ENCODE measurements at places on chromosomes 2 and 18.

DNA sequence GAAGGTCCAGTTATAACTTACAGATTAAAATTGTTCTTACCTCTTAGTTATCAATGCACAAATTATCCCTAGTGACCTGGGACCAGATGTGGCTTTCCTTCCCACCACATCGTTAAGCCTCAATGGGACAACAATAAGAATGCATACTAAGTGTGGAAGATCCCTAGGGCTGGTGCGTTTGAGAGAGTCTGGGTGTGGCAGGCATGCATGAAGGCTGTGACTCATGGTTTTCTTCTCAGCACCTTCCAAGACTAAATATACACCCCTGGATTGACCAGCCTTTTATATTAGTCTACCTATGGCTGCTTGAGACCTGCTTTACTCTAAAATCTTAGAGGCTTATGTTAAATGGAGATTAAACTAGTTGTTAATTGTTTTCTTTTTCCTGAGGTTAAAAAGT is 261.7 kb upstream of the SLC14A2 start:
- no peak for DNase-seq

DNA sequence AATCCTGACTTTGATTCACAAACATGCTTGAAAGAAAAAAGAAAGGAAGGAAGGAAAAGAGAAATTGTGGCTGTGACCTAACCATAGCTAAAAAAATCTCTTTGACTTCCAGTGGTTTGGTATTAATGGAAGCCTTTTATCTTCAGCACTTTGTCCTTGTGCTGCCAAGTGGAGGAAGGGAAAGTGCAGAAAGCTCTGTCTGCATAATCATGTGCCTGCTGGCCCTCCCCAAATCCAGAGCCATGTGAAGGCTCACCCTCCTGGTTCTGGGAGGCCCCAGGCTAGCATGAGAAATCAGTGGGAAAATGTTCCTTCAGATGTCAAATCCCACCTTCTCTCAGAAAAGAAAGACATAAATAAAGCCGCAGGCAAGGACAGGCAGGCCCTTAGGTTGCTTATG is 48.3 kb upstream of the BMPR2 start:
- DNase-seq = no peak

DNA sequence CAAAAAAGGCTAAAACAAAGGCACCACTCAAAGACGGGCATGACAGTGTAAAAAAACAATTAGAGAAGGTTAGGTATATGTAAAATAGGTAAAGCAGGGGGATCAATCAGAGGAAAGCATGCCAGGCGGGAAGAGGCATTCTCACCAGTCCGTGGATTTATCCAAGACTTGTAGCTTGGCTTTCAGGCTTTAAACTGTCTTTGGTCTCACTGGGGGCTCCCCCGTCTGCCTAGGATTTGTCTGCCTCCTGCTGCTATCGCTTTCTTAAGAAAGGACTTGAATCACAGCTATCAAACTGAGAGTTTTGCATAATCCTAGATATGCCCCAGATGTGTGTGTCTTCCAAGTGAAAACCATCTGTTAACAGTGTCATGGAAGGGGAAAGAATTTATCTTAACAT is 11.1 kb upstream of the GORASP2 start:
- DNase-seq = no peak

GRCh38 chr2:71531522-71532047 is 78.2 kb downstream of the DYSF start:
- DNase-seq = no peak

GRCh38 chr2:237262838-237263771 is 150.9 kb downstream of the COL6A3 start:
- DNase-seq = peak; percentile 56

- DNase-seq = no peak
Observed at GRCh38 chr18:56812674-56813073, 161.5 kb downstream of the WDR7 start.

GRCh38 chr2:222526480-222527277 is 102.3 kb downstream of the SGPP2 start:
- no peak for DNase-seq

DNA sequence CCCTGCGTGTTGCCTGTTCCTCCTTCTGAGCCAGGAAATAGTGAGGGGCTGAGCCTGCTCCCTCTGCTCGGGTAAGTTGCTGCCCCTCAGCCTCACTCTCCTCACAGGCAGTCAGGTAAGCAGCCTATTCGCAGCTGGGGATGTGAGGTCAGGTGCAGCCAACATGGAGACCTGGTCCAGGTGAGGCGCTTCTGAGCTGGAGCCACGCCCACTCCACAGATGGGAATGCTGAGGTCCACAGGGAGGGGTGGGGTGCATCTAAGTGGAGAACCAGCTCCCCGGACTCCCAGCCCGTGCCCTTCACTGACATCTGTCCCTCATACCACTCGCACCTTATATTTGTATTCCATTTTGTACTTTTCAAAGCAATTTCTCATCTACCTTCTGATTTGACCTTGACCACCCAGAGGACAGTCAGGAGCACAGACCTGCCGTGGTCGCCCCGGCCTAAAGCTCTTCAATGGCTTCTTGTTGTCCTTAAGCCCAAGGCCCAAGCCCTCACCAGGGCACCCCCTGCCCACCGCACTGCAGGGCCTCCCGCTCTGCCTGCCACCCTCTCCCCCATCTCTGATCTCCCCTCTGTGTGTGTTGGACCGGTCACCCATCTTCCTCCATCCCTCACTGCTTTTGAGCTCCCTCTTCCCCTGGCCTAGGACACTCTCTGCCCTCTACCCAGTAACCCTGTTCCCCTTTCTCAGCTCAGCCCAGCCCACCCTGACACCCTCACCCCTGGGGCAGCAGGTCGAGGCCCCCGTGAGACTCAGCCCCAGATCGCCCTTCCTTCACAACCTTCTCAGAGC is 49.2 kb upstream of the TAF1B start:
- no peak for DNase-seq

GRCh38 chr2:113698892-113699447 is 57.5 kb downstream of the SLC35F5 start:
- DNase-seq = no peak

DNA sequence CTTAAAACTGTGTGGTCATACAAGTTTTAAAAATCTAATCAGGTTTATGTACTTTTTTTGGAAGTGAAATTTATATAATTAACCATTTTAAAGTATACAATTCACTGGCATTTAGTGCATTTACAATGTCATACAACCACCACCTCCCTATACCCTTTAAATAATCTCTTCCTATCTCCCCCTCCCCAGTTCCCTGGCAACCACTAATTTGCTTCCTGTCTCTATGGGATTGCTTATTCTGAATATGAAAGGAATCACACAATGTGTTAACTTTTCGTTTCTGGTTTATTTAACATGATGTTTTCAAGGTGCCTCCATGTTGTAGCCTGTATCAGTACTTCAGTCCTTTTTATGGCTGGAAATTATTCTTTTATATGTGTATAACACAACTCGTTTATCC is 19.4 kb downstream of the CHMP3 start:
- DNase-seq = no peak

DNA sequence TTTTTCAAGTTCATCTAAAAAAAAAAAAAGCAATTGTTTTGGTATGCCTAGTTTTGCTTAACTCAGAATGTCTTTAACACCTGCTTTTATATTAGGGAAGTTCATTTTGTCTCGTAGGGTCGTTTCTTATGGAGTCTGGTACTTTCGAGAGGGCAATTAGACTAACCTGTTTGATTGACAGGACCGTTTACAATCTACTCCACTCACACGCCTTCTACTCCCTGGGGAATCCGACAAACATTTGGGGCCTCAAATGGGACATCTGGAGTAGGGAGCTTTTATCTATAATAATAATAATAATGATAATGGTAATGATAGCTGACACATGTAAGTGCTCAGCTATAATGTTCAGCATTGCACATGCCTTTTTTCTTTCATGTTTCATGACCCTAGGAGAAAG is 261.6 kb upstream of the RASGRP3 start:
- no peak for DNase-seq

DNA sequence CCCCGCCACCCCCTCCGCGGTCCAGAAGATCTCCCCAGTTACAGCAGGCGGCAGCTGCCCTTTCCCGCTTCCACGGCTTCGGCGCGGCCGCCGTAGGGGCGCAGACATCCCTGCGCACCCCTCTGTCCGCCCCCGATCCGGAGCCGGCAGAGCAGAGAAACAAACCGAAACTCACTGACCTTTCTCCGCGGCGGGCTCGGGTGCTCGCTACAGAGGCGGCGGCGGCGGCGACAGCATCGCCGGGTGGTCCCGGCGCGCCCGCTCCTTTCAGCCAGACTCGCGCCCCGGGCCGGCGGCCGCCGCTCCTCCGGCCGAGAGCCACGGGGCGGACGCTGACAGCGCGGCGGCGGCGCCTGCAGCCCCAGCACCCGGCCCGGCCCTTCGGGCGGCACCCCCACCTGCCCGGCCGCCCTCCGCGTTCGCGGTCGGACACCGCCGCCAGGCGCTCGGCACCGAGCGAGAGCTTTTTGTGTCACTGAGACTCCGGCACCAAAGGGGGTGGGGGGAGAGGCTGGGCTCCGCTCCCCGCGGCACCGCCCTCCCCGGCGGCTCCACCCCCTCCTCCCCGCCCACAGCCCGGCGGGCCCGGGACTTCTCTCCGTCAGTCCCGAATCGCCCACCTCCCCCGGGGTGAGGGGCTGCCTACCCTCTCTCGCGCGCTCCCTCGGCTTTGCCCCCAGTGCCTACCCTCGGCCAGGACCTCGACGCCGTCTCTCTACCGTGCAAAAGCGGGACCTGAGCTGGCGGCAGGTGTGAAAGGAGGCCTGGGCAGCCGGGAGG is 1.4 kb upstream of the RNF152 start:
- DNase-seq = peak; percentile 51

- peak; percentile 67 for DNase-seq
Observed at GRCh38 chr2:125405816-125406215, 1250.1 kb upstream of the GYPC start.

GRCh38 chr2:216084547-216084946 is 2.8 kb downstream of the TMEM169 start:
- no peak for DNase-seq

- DNase-seq = no peak
Observed at GRCh38 chr2:10987861-10988260, 76.1 kb downstream of the KCNF1 start.

DNA sequence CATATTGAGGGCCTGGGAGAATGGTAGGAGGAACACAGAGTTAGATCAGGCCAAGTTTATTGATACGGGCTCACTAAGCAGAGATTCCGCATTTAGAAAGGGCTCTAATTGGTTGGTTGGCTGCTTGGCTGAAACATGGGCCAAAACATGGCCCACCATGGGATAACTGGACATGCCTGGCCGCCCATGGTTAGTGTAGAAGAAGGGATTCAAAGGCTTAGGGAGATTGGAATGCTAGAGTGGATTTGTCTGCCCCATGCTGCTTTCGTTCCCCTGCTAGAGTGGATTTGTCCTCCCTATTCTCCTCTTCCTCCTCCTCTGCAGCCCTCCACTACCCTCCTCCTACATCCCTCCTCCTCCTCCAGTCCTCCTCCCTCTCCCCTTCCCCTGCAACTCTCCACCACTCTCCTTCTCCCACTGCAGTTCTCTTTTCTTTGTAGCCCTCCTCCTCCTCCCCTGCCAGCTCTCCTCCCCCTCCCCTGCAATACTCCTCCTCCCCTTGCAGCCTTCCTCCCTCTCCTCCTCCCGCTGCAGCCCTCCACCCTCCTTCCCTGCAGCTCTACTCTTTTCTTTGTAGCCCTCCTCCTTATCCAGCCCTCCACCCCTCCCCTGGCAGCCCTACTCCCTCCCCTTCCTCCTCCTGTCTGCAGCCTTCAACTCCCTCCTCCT is 17.2 kb downstream of the BOK start:
- no peak for DNase-seq

- no peak for DNase-seq
Observed at GRCh38 chr18:58168221-58168620, 124.2 kb downstream of the NEDD4L start.

DNA sequence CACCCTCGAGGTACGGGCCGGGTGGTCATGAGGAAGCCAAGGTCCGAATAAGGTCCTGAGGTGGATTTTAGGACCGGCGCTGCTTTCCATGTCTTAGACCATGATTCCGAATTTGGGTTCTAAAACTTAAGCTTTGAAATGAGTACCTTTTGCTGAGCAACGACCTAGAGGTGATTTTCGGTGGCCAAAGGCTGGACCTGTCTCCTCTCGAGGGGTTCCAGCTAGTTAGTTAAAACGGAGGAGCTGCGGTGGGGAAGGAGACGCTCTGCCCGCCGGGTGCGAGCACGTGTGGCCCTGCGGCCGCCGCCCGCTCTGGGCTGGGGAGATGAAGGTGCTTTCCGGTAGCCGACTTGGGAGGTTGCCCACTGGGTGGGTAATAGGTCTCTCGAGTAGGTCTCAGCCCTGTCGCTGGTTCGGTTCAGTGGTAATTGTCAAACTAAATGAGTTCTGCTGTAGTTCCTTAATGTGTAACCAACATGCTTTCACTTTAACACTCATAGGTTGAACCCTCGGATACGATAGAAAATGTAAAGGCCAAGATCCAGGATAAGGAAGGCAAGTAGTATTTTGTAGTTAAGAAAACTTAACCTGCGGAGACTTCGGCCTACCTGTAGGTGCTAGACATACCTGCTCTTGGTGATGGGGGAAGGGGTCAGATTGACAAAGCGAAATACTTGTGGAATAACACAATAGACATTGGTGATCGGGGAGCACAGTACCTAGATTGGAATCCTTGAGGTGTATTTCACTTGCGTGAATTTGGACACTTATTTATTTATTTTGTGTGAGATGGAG is 572 bp downstream of the RPS27A start:
- peak; percentile 18 for DNase-seq

DNA sequence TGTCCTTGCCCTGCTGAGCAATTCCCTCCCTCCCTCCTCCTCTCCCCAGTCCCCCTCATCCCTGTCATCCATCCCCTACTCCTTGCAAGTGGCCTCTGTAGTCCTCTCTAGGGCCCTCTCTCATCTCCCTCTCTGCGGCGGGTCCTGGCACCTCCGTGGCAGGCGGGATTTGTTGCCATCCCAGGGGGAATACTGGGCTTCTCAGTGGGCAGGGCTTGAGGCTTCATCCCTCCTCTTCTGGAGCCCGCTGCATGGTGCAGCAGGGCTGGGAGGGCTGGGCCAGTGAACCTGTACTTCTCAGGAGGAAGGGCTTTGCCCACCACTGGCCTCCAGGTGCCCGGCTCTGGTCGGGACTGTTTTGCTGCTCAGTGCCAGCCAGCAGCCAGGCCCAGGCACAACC is 216.2 kb downstream of the TFCP2L1 start:
- DNase-seq = no peak

- DNase-seq = no peak
Observed at GRCh38 chr2:11898576-11898975, 152.1 kb downstream of the LPIN1 start.

GRCh38 chr2:235689427-235689853 is 195.6 kb downstream of the AGAP1 start:
- DNase-seq = no peak

GRCh38 chr18:24868760-24869237 is 408.4 kb downstream of the HRH4 start:
- DNase-seq = no peak

- DNase-seq = peak; percentile 84
Observed at GRCh38 chr18:54805571-54806334, 22.5 kb upstream of the RAB27B start.

GRCh38 chr18:61531182-61531581 is 198.0 kb downstream of the CDH20 start:
- DNase-seq = no peak

DNA sequence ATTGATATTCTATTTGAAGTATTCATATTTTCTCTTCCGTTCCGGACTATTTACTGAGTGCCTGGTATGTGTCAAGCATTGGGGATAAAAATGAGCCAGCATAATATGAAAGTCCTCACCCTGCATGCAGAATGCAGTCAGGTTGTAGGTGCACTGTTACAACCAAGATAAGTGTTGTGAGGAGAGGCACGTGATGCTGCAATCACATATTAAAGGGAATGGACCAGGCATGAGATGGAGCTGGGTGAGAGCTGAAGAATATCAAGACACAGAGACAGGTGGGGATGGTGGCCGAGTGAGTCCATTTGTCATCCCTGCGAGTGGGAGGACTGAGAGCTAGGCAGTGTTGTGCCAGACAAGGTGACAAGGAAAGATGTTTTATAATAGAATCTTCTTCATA is 52.3 kb downstream of the MFSD6 start:
- DNase-seq = no peak
